ENCODE measurements at places on chromosomes 12 and 14. TPM values are rescaled to one million over a fixed set of nuclear protein-coding genes. Genes with fewer than 3 reads are reported as not detected.

GLIPR1L1 gene
- polyA plus RNA-seq, result not detected

ZC2HC1C gene
- 12.1 TPM for polyA plus RNA-seq

CCDC184 gene
- 3.1 TPM for polyA plus RNA-seq

FKBP3 gene
- polyA plus RNA-seq, result 44.6 TPM

ALDH6A1 gene
- polyA plus RNA-seq, result 5.6 TPM

RTRAF gene
- 64.9 TPM for polyA plus RNA-seq

BAZ1A gene
- 9.9 TPM for polyA plus RNA-seq

RTL1 gene
- polyA plus RNA-seq, result 0.02 TPM

ARHGDIB gene
- polyA plus RNA-seq, result 25.8 TPM

DDX55 gene
- polyA plus RNA-seq, result 21.8 TPM

OR10P1 gene
- polyA plus RNA-seq, result not detected

FAM234B gene
- 2.3 TPM for polyA plus RNA-seq

PPP1R1A gene
- 127 TPM for polyA plus RNA-seq

HCAR2 gene
- 0.05 TPM for polyA plus RNA-seq

SPRYD4 gene
- polyA plus RNA-seq, result 2.3 TPM

PLEKHH1 gene
- 24.5 TPM for polyA plus RNA-seq

DCAF5 gene
- polyA plus RNA-seq, result 19.9 TPM

RPAP3 gene
- polyA plus RNA-seq, result 8.8 TPM

NRDE2 gene
- polyA plus RNA-seq, result 12.5 TPM

AQP6 gene
- polyA plus RNA-seq, result 0.19 TPM

KDM5A gene
- polyA plus RNA-seq, result 4.1 TPM

KLRC1 gene
- polyA plus RNA-seq, result 0.45 TPM

TBK1 gene
- polyA plus RNA-seq, result 9.7 TPM

DTD2 gene
- polyA plus RNA-seq, result 5.5 TPM

MIP gene
- polyA plus RNA-seq, result not detected

AP5M1 gene
- 2.3 TPM for polyA plus RNA-seq

SLCO1B1 gene
- not detected for polyA plus RNA-seq

SLC16A7 gene
- polyA plus RNA-seq, result 7.9 TPM

ASB2 gene
- polyA plus RNA-seq, result 1.4 TPM

LRRC43 gene
- polyA plus RNA-seq, result 0.57 TPM

GNG2 gene
- polyA plus RNA-seq, result 4.8 TPM

TBC1D30 gene
- polyA plus RNA-seq, result 7.3 TPM

GLS2 gene
- 33.6 TPM for polyA plus RNA-seq

ARMH4 gene
- 0.89 TPM for polyA plus RNA-seq

PLEK2 gene
- polyA plus RNA-seq, result 6.0 TPM

CLEC4A gene
- polyA plus RNA-seq, result 3.3 TPM

CRACR2A gene
- 1.5 TPM for polyA plus RNA-seq

NINJ2 gene
- polyA plus RNA-seq, result 0.87 TPM

OVCH1 gene
- 0.02 TPM for polyA plus RNA-seq

IRAK3 gene
- 1.1 TPM for polyA plus RNA-seq

WNT1 gene
- polyA plus RNA-seq, result not detected

SCAF11 gene
- 18.7 TPM for polyA plus RNA-seq

SLC5A8 gene
- not detected for polyA plus RNA-seq

OR6C2 gene
- not detected for polyA plus RNA-seq

FAM186B gene
- polyA plus RNA-seq, result 0.65 TPM

BDKRB2 gene
- 9.6 TPM for polyA plus RNA-seq

PTPRO gene
- 0.11 TPM for polyA plus RNA-seq

SERPINA6 gene
- polyA plus RNA-seq, result 17.7 TPM

MMP19 gene
- 4.3 TPM for polyA plus RNA-seq

IFI27 gene
- polyA plus RNA-seq, result 78.9 TPM

TTLL5 gene
- polyA plus RNA-seq, result 8.1 TPM

ANHX gene
- polyA plus RNA-seq, result not detected

GPN3 gene
- polyA plus RNA-seq, result 6.8 TPM

IL22 gene
- polyA plus RNA-seq, result not detected

KCNMB4 gene
- 0.38 TPM for polyA plus RNA-seq

SIX4 gene
- polyA plus RNA-seq, result 0.65 TPM

CPNE8 gene
- 5.7 TPM for polyA plus RNA-seq

All from pancreas (tissue), 10 donors.